Eye (tissue), 1 donor: ENCODE measurements at places on chromosomes 2 and 18.
A peak's percentile ranks its signal among the peaks of the same experiment; 100 is the strongest.

DNA sequence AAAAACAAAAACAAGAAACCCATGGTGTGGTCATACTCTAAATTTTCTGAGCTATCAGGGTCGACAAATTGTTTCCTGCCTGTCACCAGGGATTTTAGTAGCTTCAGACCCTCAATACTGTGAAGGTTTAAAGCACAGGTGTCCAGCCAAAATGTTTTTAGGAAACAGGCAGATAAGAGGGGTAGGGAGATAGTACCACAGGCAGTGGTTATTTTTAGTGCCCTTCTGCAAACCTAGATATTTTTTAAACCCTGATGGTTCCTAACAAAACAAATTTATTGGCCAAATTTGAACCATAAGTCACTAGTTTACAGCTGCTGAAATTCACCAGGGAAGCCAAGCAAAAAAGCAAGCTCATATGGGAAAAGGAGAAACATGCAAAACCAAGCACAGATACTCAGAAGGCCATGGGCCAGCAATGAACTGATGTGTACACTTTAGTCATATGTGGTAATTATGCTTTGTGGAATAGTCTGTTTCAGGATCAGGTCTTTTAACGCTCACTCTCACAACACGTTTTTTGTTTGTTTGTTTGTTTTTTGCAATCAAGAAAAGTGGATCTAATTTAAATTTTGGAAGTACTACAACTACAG lies 156.8 kb upstream of the STK17B start:
- no peak for DNase-seq

GRCh38 chr2:12728221-12728777 lies 11.6 kb downstream of the TRIB2 start:
- no peak for DNase-seq

DNA sequence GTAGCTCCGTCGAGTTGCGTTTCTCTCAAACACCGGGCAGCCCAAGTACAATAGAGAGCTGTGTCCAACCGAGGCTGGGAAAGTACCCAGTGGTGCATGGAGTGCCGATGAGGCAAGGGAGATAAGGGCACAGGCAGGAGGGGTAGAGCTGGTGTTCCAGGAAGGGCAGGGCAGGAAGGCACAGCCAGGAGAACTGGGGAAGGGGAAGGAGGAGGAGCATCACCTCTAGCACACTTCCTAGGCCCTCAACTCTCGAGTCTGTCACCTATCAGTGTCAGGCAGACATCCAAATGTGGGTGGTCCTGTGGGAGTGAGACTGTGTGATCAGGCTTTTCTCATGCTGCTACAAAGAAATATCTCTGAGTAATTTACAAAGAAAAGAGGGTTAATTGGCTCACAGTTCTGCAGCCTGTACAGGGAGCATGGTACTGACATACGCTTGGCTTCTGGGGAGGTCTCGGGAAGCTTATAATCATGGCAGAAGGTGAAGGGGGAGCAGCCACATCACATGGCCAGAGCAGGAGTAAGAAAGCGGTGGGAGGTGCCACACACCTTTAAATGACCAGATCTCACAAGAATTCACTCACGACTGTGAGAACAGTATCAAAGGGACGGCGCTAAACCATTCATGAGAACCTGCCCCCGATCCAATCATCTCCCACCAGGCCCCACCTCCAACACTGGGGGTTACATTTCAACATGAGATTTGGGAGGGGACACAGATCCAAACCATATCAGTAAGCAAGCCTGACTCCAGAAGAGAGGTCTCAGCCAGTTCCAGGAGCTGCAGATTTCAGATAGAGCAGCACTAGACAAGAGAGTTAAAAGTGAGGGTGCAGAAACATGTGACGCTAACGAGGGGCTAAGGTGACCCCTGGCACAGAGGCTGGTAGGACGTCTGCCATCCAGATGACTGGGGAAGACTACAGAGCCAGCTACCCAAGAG lies 75.7 kb downstream of the MBOAT2 start:
- peak; percentile 18 for DNase-seq

DNA sequence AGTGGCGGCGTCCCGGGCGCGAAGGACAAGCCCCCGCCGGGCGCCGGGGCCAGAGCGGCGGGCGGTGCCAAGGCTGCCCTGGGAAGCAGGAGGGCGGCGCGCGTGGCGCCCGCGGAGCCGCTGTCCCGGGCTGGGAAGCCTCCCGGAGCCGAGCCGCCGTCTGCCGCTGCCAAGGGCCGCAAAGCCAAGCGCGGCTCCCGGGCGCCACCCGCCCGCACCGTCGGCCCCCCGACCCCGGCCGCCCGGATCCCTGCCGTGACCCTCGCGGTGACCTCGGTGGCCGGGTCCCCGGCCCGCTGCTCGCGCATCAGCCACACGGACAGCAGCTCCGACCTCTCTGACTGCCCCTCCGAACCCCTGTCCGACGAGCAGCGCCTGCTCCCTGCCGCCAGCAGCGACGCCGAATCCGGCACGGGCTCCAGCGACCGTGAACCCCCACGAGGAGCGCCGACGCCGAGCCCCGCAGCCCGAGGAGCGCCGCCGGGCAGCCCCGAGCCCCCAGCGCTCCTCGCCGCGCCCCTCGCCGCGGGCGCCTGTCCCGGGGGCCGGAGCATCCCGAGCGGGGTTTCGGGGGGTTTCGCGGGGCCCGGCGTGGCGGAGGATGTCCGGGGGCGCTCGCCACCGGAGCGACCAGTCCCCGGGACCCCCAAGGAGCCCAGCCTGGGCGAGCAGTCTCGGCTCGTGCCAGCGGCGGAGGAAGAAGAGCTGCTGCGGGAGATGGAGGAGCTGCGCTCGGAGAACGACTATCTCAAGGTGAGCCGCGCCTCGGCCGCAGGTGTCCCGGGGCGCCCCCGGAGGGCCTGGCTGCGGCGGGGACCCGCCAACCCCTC lies 820 bp downstream of the MTCL1 start:
- peak; percentile 66 for DNase-seq

DNA sequence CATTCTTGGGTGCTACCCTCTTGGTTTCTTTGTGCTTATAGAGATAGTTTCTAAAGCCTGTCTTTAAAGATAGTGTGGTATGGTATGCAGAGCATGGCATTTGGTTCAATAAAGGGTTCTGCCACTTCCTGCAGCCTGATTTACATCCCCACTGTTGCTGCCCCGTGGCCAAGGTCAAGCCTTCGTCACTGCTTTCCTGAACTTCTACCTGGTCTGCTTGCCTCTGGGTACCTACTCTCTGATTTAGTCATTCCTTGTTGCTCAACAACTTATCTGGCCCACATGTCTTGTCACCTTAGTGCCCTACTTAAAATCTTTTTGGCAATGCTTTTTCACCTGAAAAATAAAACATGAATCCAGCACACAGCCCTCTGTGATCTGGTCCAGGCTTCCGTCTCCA lies 352.9 kb downstream of the LPIN1 start:
- DNase-seq = no peak

- no peak for DNase-seq
These were observed 172.2 kb downstream of the MBD2 start for GRCh38 chr18:54052259-54052658.

GRCh38 chr2:30807249-30807648 lies at the start of gene CAPN13:
Gene CAPN13 (minus strand): TSS chr2:30807446. CDS start chr2:30787325, 20,121 bp downstream.
- DNase-seq = no peak

DNA sequence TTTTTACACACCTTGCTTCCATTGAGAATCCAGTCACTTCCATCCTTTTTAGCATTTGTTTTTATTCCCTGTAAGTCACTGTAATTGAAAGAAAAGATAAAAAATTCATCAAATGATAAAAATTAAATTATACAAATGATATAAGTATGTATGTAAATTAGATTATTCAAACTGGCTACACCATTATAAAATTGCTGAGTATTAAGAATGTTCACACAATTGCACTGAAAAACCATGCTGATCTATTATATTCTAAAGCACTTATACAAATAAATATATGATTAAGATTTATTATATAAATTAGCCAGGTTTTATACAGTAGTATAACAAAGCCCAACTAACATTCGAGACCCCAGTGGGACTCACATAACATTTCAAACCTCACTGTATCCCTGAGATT lies 15.1 kb downstream of the ACADL start:
- no peak for DNase-seq

DNA sequence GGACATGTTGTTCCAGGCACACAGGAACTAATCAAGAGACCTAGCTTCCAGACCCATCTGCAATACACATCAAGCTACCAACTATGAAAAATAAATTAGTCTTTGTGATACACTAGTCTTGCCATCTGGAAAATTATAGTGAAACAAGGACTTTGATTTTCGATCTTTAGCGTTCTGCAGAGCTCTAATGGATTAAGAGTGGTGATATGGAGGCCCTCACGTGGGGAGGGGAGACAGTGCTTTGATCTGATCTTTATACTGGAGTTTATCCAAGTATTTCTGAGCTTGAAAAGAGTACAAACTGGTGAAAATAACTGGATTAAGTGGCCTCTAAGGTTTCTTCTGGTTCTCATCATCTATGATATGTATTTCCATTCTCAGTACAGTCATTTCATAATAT lies 273.4 kb upstream of the CDH7 start:
- DNase-seq = no peak

- peak; percentile 8 for DNase-seq
These were observed 95.4 kb downstream of the ANKRD12 start for GRCh38 chr18:9231852-9232486.

GRCh38 chr2:217980591-217980990 lies 22.2 kb downstream of the TNS1 start:
- no peak for DNase-seq

DNA sequence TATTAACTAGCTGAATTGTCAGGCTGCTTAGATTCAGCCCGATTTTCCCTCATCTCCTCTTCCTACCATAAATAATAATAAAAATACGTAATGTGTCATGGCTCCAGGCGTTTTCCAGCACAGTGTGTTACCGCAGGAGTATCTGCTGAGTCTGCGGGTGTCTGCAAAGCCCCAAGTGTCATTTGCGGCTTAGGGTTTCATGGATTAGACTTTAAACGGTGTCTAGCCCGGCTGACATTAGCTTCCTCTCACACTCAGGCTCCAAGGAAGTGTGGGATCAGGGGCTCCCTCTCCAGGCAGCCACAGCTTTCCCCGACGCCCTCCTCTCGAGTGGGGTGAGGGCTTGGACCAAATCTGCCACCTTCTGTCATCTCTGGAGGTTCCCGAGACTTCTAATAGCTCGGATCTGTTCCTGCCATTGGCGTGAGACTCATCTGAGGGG lies 14.1 kb upstream of the HOXD1 start:
- peak; percentile 77 for DNase-seq

GRCh38 chr2:101967826-101968513 lies 23.8 kb upstream of the IL1R2 start:
- DNase-seq = no peak

- no peak for DNase-seq
These were observed 25.7 kb downstream of the TMEM177 start for GRCh38 chr2:119704670-119705120.

DNA sequence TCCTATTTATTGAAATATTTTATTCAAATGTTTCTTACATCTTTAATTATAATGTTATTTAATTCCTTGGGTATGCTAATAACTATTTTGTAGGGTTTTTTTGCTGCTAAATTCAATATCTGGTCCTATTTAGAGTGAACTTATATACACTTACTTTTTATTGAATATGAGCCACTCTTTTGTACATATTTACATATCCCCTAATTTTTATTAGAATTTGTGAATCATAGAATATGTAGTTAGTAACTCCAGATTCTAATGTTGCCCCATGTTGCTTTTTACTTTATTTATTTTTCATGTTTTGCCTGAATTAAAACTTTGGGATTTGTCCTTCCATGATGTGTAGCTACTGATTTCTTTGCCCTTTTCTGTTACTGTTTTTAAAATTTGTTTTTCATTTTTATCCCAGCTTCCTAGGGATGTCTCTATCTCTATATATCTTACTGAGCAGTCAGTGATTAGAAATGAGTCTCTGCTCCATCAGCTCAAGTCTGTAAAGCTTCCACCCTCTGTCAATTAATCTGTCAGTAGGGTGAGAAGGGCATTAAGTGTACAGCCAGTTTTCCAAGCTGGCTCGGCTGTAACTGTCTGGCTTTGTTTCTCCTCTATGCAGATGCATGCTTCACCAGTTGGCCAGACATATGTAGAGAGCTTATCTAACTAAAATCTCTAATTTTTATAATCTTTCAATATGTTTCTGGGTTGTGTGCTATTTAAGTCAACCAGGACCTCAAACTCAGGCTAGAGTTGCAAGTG lies 256.9 kb downstream of the CDH19 start:
- DNase-seq = peak; percentile 9

- no peak for DNase-seq
These were observed 100.3 kb downstream of the MBP start for GRCh38 chr18:77032181-77032701.

DNA sequence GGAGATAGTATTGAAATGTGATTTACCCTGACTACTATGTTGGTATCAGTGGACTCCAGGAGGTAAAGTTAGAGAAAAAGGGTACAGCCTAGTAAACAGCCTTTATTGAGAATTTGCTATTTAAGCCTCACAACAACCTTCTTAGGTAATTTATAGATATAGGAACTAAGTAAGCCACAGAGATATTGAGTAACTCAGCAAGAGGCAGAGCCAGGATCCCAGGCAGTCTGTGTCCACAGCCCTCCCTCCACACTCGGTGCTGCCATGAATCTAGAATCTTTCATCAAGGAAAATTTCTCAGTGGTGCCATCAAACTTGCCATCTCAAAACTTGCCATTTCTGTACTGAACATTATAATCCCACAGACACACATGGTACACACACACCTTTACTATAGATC lies 170.9 kb downstream of the CAPN13 start:
- no peak for DNase-seq

GRCh38 chr2:46259777-46260168 lies 37.4 kb upstream of the EPAS1 start:
- DNase-seq = no peak

GRCh38 chr2:118221536-118222272 lies 133.4 kb downstream of the INSIG2 start:
- peak; percentile 93 for DNase-seq

- DNase-seq = no peak
These were observed 132.9 kb downstream of the FMNL2 start for GRCh38 chr2:152467677-152468410.
